ENCODE measurements at places on chromosomes 5 and 9. TPM values are rescaled to one million over a fixed set of nuclear protein-coding genes. Genes with fewer than 3 reads are reported as not detected.

Gene CCNO
- 1.3 TPM for total RNA-seq

Gene PRRX2
- total RNA-seq: 0.30 TPM

Gene DEPDC1B
- total RNA-seq: 0.60 TPM

Gene DMRTA1
- total RNA-seq: 0.10 TPM

Gene SMARCA2
- 199 TPM for total RNA-seq

Gene SPTAN1
- 276 TPM for total RNA-seq

Gene SPATA31C1
- total RNA-seq: not detected

Gene CRHBP
- total RNA-seq: 1.0 TPM

Gene NME5
- total RNA-seq: 7.2 TPM

Gene TNC
- 18.4 TPM for total RNA-seq

Gene INSL4
- total RNA-seq: not detected

Gene ARHGEF39
- total RNA-seq: 0.36 TPM

Gene TMEM174
- not detected for total RNA-seq

Gene PAEP
- not detected for total RNA-seq

Gene SLC22A4
- total RNA-seq: 6.6 TPM

Gene SARDH
- 2.5 TPM for total RNA-seq

Gene PKN3
- total RNA-seq: 1.4 TPM

Gene MARCHF6
- 182 TPM for total RNA-seq

Gene RPS14
- total RNA-seq: 6,933 TPM

Gene PSAT1
- 5.2 TPM for total RNA-seq

Gene SLC24A2
- total RNA-seq: 0.24 TPM

Gene AFAP1L1
- total RNA-seq: 15.9 TPM

Gene MARCHF3
- 13.8 TPM for total RNA-seq

Gene PCDHB4
- 7.4 TPM for total RNA-seq

Gene CDO1
- 24.7 TPM for total RNA-seq

Gene SLC6A7
- not detected for total RNA-seq

Gene NDUFAF2
- 26.0 TPM for total RNA-seq

Gene DIPK1B
- total RNA-seq: 14.6 TPM

Gene RNF208
- not detected for total RNA-seq

Gene SLC34A1
- total RNA-seq: not detected

Gene ZDHHC11
- 4.7 TPM for total RNA-seq

Gene NEURL1B
- 38.3 TPM for total RNA-seq

Gene C9
- total RNA-seq: not detected

Gene TLN1
- total RNA-seq: 271 TPM

Gene TYRP1
- not detected for total RNA-seq

Gene PCDHGA10
- 9.7 TPM for total RNA-seq

Gene IGFBPL1
- total RNA-seq: not detected

Gene SMAD5
- total RNA-seq: 123 TPM
